Endothelial cell of umbilical vein (primary cell): ENCODE measurements at places on chromosomes 16 and 17. TPM values are rescaled to one million over a fixed set of nuclear protein-coding genes. Genes with fewer than 3 reads are reported as not detected.

The ZSCAN10 gene
- not detected in 2 replicates for total RNA-seq

The SLC52A1 gene
- not detected in 2 replicates for total RNA-seq

DNA sequence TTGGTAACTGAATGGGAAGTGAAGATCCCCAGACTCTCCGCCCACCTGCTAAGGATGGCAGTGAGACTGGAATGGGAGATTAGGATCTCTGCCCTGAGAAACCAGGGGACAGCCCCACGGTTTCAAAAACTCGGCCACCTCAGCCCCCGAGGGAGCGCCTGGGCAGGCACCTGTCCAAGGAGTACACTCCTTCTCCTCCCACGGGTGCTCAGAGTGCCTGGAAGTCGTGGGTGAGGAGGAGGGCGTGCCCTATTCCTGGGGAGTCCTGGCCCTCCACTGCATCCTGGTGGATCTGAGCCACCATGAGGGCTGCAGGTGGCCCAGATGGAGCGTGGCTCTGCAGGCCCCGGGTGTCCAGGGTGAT lies 78.5 kb downstream of the MGAT5B start:
- no peaks in the 10 kb centered on the region for H3K27me3 ChIP-seq
- no peaks in the 10 kb centered on the region for H3K4me1 ChIP-seq
- no peaks in the 10 kb centered on the region for H3K36me3 ChIP-seq
- no peak for DNase-seq
- H3K4me3 ChIP-seq, result no peak overlapping the region
- no peak overlapping the region for H3K27ac ChIP-seq

DNA sequence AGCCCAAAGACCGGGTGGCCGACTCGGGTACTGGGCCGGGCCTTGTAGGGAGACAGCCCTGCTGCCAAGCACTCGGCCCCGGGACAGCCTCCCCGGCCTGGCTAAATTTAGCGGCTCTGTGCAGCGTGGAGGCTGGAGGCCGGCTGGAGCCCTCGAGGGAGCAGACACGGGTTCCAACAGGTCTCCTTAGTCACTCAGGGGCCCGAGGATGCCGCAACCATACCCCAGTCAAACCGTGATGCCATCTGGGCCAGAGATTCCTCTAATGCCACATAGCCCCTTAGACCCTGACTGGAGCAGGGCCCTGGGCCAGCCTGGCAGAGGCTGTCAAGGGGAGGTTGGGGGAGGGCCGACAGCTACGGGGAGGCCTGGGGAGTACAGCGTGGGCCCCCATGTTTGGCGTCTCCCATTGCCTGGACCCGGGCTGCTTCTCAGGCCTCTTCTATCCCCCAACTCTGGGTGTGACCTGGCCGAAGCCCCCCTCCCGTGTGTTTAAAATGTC lies 2.9 kb upstream of the P2RX1 start:
- H3K27me3 ChIP-seq, result no peaks in the 10 kb centered on the region
- H3K4me1 ChIP-seq, result peaks cover 15% of the 10 kb centered on the region
- no peak overlapping the region for H3K27ac ChIP-seq
- no peak overlapping the region for H3K4me3 ChIP-seq
- DNase-seq, result no peak

GRCh38 chr16:78458588-78458987 lies 359.1 kb downstream of the WWOX start:
- no peaks in the 10 kb centered on the region for H3K36me3 ChIP-seq
- no peak overlapping the region for H3K4me3 ChIP-seq
- H3K27ac ChIP-seq, result no peak overlapping the region
- H3K27me3 ChIP-seq, result no peaks in the 10 kb centered on the region
- no peak for DNase-seq

GRCh38 chr17:31744511-31744951 lies 114.5 kb downstream of the COPRS start:
- no peak overlapping the region for H3K4me3 ChIP-seq
- no peaks in the 10 kb centered on the region for H3K36me3 ChIP-seq
- H3K27me3 ChIP-seq, result peaks cover 4% of the 10 kb centered on the region
- DNase-seq, result no peak

DNA sequence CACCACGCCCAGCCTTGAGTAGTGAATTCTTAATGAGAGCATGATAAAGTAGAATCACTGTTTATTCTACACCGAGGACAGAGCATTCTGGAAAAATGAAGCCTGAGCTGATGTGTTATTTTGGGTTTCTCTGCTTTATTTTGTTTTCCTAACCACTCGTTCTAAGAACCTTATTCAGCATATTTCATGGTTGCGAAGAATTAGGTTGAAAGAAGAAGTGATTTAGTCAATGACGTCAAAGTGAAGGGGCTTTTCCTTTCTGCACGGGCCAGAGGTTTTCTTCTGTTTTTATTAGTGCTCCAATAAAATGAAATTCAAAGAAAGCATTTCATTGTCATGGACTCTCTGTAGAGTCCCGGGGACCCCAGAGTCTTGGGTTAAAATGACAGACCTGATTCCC lies 178.5 kb downstream of the MAF start:
- no peak overlapping the region for H3K4me3 ChIP-seq
- H3K27ac ChIP-seq, result no peak overlapping the region
- no peak for DNase-seq
- H3K27me3 ChIP-seq, result no peaks in the 10 kb centered on the region
- no peaks in the 10 kb centered on the region for H3K4me1 ChIP-seq
